Osteoblast (primary cell): ENCODE measurements at places on chromosomes 1 and 21. TPM values are rescaled to one million over a fixed set of nuclear protein-coding genes. Genes with fewer than 3 reads are reported as not detected.

Gene FCRLB
- 1.8 TPM in 2 replicates for total RNA-seq

Gene OR2T11
- total RNA-seq = not detected in 2 replicates

Gene ACTL8
- not detected in 2 replicates for total RNA-seq

Gene CBR3
- total RNA-seq = 17.4 and 22.7 TPM in 2 replicates

Gene FPGT
- 16.3 and 19.2 TPM in 2 replicates for total RNA-seq

Gene BSND
- not detected in 2 replicates for total RNA-seq

DNA sequence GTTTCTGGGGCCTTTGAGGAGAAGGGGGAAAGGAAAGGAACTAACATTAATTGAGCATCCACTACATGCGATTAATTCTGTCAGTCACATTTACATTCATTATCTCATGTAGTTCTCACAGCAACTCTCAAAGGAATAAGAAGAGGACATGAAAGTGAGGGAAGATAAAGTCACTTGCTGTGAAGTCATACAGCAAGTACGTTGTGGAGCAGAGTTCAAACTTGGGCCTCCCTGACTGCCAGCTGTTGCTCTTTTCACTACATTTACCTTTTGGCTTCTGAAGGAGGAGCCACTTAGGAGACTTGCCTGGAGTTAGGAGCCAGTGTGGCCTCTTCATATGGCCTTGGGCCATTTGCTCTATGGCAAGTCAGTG is 6.2 kb downstream of the ZNF691 start:
- H3K27me3 ChIP-seq = no peaks in the 10 kb centered on the region
- peak; percentile 74 for DNase-seq
- H3K36me3 ChIP-seq = peaks cover 28% of the 10 kb centered on the region
- H3K27ac ChIP-seq = no peak overlapping the region

DNA sequence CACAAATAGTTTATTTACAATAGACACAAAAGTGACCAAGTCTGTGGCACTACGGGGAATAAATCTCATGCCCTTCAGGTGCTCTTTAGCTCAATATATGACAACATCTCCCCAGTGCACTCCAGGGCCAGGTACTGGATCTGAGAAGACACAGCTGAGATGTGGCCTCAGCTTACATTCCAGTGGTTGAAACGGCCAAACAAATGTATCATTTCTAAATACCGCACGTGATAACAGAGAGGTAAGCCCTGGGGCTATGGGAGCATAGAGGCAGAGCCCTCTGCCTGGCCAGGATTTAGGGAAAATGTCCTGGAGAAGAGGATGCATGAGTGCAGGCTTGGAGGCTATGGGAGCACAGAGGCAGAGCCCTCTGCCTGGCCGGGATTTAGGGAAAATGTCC is 630.5 kb downstream of the SMYD3 start:
- no peak overlapping the region for H3K27ac ChIP-seq
- DNase-seq = no peak
- no peaks in the 10 kb centered on the region for H3K36me3 ChIP-seq
- H3K4me3 ChIP-seq = no peak overlapping the region

DNA sequence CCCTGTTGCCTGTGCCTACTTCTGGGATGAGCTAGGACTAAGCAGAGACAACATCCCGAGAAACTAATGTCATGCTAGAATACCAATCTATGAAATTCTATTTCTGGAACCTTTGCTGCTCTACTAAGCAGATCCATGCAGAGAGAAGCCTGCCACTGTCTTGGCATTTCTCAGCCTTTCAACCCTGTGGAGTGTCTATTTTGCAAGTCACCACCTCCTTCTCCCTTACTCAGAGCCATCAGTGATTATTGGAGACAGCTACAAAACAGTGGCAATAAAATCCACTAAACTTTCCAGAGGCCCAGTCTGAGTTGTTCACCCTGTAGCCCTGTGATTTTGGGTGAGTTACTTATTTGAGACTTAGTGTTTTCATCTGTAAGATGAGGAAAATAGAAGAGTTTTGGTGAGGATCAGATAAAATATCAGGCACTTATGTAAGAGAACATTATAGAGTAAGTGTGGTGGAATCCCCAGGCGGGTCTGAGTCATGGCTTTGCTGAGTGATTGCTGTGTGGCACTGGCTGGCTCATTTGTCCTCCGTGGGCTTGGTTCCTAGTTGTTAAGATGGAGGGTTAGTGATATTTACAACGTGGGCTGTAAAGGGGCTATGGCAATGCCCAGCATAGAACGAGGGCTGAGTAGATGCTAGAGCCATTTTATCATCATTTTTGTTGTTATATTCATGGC is 61.1 kb downstream of the FMN2 start:
- DNase-seq = peak; percentile 38
- H3K27me3 ChIP-seq = no peaks in the 10 kb centered on the region
- peak overlapping the region; percentile 3 for H3K27ac ChIP-seq
- H3K4me3 ChIP-seq = no peak overlapping the region
- peaks cover 5% of the 10 kb centered on the region for H3K36me3 ChIP-seq

- no peak overlapping the region for H3K4me3 ChIP-seq
- no peak for DNase-seq
- H3K27me3 ChIP-seq = peaks cover 7% of the 10 kb centered on the region
- H3K27ac ChIP-seq = no peak overlapping the region
- H3K4me1 ChIP-seq = no peaks in the 10 kb centered on the region
Measured at GRCh38 chr1:223198628-223198965, 55.5 kb upstream of the TLR5 start.

- DNase-seq = no peak
- H3K27ac ChIP-seq = no peak overlapping the region
- H3K4me3 ChIP-seq = no peak overlapping the region
- no peaks in the 10 kb centered on the region for H3K4me1 ChIP-seq
Measured at GRCh38 chr21:27796106-27796505, 829.2 kb upstream of the ADAMTS5 start.

DNA sequence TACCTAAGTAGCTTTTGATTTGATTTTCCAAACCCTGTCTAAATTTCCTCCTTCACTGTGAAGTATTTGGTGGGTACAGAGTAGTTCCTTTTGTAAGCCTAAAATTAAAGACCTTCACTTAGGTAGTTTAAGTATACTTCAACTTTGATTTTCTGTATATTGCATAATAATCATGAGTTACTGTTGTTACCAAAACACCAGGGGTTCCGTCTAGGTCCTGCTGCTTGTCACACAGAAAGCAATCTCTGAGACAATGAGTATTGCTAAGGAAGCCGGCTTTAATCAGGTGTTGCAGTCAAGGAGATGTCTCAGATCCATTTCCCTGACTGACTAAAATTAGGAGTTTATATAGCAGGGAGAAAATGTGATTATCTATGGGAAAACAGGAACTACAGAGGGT is 15.3 kb downstream of the RPS6KC1 start:
- no peak overlapping the region for H3K4me3 ChIP-seq
- H3K27me3 ChIP-seq = no peaks in the 10 kb centered on the region
- H3K36me3 ChIP-seq = no peaks in the 10 kb centered on the region
- H3K4me1 ChIP-seq = peaks cover 4% of the 10 kb centered on the region

- DNase-seq = no peak
- no peak overlapping the region for H3K27ac ChIP-seq
- no peaks in the 10 kb centered on the region for H3K36me3 ChIP-seq
Measured at GRCh38 chr1:183374825-183375224, 43.4 kb downstream of the NMNAT2 start.

GRCh38 chr1:241317676-241318075 is 39.3 kb downstream of the RGS7 start:
- H3K27ac ChIP-seq = no peak overlapping the region
- H3K36me3 ChIP-seq = no peaks in the 10 kb centered on the region
- no peaks in the 10 kb centered on the region for H3K27me3 ChIP-seq
- no peaks in the 10 kb centered on the region for H3K4me1 ChIP-seq
- no peak for DNase-seq

DNA sequence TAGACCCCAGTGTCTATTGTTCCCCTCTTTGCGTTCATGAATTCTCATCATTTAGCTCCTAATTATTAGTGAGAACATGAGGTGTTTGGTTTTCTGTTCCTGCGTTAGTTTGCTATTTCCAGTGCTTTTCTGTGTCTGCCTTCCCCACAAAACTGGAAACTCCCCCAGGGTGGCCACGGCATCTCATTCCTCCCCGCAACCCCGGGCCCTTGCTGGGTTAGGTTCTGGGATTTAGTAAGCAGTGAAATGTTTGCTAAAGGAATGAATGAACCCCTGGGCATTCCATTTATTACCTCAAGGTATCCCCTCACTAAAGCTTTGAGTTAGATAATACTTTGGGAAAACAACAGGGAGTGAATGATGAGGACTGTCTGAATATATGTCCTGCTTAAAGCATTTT is 142.9 kb downstream of the GLUL start:
- DNase-seq = no peak
- no peaks in the 10 kb centered on the region for H3K4me1 ChIP-seq
- H3K36me3 ChIP-seq = no peaks in the 10 kb centered on the region
- no peak overlapping the region for H3K4me3 ChIP-seq
- H3K27ac ChIP-seq = no peak overlapping the region

GRCh38 chr1:71046891-71047634 is 553 bp downstream of the PTGER3 start:
- DNase-seq = peak; percentile 78
- peak overlapping the region; percentile 49 for H3K4me3 ChIP-seq
- H3K36me3 ChIP-seq = no peaks in the 10 kb centered on the region
- H3K27me3 ChIP-seq = peaks cover 39% of the 10 kb centered on the region

DNA sequence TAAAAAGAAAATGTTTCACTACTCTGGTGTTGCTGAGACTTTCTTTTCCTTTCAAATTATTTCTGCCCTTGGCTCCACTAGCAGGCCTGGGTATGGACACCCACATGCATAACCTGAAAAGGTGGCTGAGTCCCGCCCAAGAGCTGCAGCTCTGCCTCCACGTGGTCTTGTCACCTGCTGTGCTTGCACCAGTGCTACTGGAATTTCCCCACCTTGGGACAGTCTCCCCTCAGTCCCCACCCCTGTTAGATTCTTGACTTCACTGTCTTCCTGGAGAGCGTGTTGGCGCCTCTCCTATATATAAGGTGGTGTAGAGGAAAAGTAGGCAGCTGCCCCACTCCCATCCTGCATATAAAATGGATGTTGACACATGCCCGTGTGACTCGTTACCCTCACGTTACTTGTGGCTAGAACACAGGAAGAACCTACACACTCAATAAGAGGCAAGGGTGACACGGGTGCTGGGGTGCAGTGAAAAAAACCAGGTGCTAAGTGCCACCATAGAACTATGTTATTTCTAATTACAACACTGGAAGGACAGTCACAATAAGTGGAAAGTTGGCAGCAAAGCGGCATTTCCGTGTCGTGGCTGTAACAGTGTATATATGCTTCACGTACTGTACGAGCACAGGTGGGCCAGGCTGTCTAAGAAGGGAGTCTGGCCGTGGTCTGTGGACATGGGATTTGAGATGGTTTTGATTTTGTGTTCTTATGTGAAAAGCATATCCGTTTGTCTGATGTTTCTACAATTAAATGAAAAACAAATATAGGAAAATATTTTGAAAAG is 61.0 kb downstream of the POFUT2 start:
- H3K27ac ChIP-seq = no peak overlapping the region
- peaks cover 24% of the 10 kb centered on the region for H3K27me3 ChIP-seq
- DNase-seq = no peak
- no peaks in the 10 kb centered on the region for H3K36me3 ChIP-seq
- no peak overlapping the region for H3K4me3 ChIP-seq

DNA sequence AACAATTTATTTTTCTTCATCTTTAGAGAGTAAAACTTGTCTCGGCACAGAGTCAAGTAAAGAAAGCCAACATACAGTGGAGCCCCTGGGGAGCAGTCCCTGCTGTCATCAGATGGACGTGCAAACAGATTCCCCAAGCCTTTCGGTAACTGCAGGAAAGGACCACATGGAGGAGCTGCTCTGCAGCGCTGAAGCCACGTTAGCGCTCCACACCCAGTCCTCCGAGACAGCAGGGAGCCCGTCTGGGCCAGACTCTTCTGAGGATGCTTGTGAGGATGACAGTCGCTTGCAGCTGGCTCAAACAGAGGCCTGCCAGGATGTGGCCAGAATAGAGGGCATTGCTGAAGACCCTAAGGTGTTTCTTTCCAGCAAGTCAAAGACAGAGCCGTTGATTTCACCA is 77.1 kb upstream of the SCCPDH start:
- no peaks in the 10 kb centered on the region for H3K27me3 ChIP-seq
- H3K27ac ChIP-seq = peak overlapping the region; percentile 51
- H3K4me1 ChIP-seq = peaks cover 6% of the 10 kb centered on the region
- H3K4me3 ChIP-seq = no peak overlapping the region
- H3K36me3 ChIP-seq = peaks cover 37% of the 10 kb centered on the region

- no peak overlapping the region for H3K4me3 ChIP-seq
- peaks cover 5% of the 10 kb centered on the region for H3K4me1 ChIP-seq
- no peaks in the 10 kb centered on the region for H3K27me3 ChIP-seq
- no peak overlapping the region for H3K27ac ChIP-seq
Measured at GRCh38 chr21:35410656-35411055, 361.6 kb upstream of the RUNX1 start.

- H3K4me1 ChIP-seq = no peaks in the 10 kb centered on the region
- no peaks in the 10 kb centered on the region for H3K36me3 ChIP-seq
- H3K4me3 ChIP-seq = no peak overlapping the region
- no peaks in the 10 kb centered on the region for H3K27me3 ChIP-seq
Measured at GRCh38 chr1:175543447-175543846, 199.9 kb downstream of the TNR start.
